ENCODE measurements at places on chromosomes 16 and 17.

DNA sequence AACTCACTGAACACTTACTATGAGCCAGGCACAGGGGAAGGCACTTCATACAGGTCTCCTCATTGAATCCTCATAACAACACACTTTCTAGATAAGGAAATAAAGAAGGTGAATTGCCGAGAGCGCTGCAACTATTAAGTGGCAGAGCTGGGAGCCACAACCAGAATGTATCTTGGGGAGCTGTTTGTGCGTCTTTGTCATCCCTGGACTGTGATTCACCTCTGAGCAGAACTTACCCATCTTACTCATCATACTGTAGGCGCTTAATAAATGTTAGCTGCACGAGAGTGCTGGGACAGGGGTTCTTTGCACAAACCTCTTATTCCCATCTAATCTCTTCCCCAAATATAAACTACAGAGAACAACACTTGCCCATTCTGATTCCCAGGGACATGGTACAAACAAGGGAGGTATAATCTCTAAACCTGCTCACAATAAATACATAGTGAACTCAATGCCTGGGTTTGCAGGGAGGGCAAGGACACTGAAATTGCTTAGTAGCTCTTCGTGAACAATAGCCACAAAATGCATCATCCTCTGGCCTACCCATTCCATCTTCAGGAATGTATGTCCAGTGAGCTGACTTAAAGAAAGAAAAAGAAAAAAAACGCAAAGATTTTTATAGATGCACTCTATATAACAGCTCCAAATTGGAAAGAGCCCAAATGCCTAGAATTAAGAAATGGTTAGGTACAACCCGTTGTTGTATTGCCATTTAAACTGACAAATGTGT lies 43.0 kb downstream of the MYO18A start:
- DNase-seq: no peak

DNA sequence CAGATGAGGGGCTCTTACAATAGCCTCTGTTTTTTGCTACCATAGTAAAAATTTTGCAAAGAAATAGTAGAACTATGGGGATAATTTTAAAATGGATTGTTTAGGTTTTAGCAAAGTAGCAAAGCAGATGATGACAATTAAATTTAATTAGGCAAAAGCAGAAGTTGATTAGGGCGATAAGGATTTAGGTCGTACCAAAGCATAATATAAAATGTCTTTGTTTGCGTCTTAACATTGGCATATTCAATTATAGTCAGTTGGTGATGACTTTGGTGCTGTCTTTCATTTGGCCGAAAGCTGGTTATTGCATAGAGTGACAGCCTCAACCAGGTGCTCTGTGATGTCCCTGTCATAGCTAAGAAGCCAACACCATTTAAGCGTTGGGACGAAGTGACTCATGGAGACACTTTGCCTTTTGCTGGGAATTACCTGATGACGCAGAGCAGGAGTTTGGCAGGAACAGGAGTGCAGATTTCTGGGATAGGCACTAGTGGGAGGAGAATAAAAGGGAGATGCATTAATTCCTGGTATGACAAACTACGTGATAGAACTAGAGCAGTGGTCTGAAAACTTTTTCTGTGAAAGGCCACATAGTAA lies 38.3 kb downstream of the MAP2K6 start:
- DNase-seq: no peak

GRCh38 chr16:27235055-27235937 lies 32.0 kb downstream of the KDM8 start:
- peak; percentile 83 for DNase-seq

DNA sequence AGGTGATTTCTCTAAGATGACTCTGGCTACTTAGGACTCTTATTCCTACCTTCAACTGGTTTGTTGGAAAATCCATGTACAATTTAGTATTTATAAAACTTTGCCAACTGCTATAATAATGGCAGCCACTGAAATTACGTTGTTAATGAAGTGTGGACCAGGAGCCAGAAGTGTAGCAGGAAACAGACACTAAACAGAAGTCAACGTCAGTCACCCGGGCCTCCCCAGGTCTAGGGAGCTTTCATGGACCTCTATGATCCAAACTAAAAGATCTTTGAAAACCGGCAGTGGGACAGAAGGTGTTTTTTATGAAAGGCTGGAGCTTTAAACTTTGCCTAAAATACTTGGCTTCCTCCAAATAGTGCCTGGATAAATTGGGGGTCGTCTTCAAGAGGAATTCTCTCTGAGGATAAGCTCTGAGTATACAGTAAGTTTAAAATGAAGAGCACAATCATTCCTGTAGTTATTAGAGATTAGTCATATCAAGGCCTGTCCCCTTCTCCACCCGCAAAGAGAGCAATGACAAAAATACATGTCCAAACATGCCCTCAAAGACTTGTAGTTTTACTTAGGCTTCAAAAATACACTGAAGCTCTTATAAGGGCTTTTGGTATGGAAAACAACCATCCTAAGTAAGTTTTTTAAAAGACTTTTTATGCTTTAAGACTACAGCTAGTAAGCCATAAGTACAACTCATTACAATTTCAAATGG lies 34.6 kb downstream of the DCUN1D3 start:
- no peak for DNase-seq

GRCh38 chr17:35523296-35523695 lies 14.2 kb downstream of the SLFN12L start:
- DNase-seq: no peak

GRCh38 chr16:58628845-58629732 lies 537 bp downstream of the CNOT1 start:
- peak; percentile 26 for DNase-seq

DNA sequence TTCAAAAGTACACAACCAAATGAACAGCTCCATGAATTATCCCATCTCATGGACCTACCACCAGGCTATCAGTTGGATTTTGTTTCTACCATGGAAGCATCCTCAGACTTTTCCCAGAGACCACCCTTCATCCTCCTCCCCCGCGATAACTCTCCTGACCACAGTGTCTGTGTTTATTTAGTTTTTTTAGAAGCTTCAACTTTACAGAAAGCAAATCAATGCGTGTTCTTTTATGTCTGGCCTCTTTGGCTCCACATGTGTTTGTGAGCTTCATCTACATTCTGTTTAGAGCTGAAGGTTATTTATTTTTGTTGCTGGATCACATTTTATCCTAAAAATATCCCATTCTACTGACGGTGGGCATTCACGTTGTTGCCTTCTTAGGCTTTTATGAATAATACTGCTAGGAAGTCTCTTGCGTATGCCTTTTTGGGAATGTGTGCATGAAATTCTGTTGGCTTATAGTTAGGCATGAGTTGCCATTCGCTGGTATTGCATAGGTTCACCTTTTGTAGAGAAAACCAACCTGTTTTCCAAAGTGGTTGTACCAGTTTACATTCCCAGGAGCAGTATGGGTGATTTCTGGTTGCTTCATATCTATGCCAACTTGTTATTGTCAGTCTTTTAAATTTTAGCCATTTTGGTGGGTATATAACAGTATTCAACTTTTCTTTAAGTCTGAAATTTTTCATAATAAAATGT lies 83.0 kb downstream of the CMIP start:
- DNase-seq: no peak

DNA sequence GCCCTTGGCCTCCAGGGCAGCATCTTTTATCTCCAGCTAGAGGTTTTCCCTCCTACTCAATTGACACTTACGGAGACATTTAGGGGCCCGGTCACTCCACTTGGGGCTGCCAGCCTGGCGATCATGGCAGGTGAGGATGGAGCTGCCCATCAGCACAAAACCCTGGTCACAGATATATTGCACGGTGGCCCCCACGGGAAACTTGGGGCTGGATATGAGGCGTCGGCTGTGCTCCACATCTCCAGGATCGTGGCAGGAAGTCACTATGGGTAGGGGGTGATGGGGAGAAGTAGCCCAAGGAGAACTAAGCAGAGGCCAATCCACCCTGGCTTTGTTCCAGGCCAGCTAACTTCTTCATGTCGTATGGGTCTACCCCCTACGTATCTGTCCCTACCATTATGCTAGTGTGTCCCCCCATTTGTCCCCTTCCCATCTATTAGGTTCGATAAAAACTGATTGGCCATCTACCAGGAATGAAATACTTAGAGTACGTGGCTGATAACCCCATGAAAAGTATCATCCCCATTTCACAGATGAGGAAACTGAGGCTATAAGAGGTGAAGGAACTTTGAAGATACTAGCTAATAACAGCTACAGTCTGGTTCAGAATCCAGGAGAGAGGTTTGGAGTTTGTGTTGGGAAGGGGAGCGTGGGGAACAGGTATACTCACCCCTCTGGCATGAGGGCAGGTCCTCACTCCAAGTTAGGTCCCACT lies 6.1 kb upstream of the PHF12 start:
- no peak for DNase-seq

DNA sequence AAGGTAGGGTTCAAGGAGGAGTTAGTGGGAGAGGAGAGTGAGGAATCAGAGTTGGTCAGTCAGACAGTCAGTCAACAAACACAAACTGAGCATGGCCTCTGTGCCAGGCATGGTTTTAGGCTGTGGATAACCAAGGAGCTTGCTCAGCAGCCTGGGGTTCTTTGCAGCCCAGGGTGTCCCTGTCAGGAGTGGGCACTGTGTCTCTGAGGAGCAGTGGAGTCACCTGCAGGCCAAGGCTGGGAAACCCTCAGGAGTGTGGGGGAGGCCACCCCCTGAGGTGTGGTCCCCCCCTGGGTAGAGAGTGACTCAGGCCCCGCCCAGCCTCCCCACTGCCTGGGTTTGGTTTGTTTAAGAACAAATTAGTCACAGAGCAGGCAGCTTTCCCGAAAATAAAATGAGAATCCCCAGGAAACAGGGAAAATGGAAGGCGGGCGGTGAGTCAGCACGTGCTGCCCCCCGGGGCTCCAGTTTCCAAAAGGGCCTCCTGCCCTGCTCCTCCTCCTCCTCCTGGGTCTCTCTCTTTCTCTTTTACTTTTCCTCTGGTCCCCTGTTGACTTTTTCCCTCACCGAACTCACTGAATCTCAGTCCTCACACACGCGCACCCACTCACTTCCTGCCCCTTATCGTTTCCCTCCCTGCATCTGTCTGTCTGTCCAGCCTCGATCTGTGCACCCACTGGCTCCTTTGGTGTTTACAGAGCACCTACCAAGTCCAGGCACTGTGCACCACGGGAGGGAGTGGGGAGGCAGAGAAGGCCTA lies 44.3 kb downstream of the SOCS3 start:
- DNase-seq: no peak

DNA sequence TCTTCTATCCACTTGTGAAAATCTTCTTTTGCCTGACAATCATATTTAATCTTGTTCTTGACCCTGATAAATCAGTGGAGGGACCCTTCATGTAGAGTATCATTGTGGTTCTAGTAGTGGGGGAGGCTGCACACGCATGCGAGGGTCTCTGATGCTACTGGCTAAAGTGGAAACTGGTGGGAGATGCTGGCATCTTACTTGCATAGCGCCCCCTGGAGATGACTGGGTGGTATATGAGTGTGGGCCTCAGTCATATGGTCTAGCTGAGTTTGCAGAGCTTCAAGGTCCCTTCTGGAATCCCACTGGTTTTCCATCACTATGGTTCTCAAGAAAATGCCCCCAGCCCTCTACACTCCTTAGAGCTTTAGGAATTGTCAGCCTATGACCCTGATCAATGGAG lies 236.4 kb upstream of the AXIN2 start:
- no peak for DNase-seq

DNA sequence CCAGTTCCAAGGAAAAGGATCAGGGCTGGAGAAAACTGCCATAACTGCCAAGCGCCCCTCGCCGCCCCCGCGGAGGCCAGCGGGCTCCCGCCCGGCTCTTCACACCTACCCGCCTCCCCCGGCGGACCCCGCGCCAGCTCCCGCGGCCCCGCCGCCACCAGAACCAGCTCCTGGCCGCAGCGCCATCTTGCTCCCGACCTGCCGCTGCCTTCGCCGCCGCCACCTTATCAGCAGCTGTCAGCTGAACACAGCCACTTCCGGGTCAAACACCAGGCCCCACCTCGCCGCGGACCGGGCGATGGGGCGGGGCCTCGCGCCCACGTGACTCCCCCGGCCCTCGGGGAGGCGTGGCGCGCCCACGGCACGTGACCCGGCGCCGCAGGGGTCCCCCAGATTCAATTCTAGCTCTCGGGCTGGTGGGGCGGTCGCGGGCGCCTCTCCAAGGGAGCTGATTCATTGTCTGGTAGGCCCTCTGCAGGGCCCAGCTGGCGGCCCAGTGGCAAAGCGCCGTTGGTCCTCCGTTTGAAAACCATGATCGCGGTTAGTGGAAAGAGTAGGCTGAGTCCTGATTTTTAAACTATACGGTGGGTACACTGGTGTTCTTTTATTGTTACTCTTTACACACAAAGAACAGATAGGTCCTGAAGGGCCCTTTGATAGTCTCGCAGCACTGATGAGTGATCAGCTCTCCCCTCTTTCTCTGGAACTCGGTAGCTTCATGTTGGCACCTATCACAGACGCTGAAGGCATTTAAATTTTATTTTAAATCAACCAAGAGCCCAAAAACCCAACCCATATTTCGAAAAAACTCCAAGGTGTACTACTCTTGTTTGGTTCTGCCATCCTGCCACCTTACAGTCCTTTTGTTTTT lies at the start of gene SYNRG:
TSS of gene SYNRG (minus strand) at position 249 of the 871 bp plus-strand sequence. CDS start at position 186, 63 bp downstream.
- peak; percentile 98 for DNase-seq

- DNase-seq: peak; percentile 64
Measured at GRCh38 chr16:75053791-75054555, 55.1 kb downstream of the ZNRF1 start.

GRCh38 chr17:27471321-27472269 lies 15.3 kb downstream of the KSR1 start:
- DNase-seq: no peak

DNA sequence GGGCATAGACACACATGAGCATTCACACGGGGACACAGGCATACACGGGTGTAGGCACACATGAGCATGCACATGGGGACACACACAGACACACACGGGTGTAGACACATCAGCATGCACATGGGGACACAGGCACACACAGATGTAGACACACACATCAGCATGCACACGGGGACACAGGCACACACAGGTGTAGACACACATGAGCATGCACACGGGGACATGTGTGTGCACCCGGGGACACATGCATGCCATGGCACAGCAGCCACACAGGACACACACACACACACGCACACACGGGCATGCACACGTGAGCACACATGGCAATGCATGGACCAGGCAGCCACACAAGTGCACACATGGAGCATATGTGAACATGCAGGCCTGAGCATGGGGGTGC lies 5.2 kb upstream of the DCXR start:
- no peak for DNase-seq

DNA sequence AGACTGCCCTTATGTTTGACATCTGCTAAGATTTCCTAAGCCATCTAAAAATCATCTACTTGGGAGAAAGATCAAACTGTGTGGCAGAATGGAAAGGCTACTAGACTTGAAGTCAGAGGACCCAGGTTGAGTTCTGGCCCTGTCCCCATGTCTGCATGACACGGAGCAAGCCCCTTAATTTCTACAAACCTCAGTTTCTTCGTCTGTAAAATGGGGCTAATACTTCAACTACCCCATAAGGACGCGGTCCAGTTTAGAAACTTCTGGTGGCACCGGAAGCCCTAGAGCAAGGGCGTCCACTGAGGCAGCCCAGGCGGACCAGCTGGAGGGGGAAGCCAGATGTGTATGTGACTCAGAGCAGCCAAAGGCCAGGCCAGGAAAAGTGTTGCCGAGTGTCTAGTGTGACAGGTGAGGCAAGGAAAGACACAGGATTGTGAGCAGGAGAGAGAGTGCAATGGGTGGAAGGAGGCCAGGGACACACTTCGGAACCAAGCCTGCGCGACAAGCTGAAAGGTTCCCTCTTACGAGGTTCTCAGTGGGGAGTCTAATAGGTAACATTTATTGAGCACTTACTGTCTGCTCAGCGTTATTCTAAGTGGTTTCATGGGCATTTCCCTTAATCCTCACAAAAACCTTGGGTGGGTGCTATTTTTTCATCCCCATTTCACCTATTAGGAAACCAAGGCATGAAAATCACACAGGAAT lies 17.8 kb upstream of the PITPNM3 start:
- no peak for DNase-seq

GRCh38 chr17:80671039-80671824 lies 126.6 kb downstream of the RPTOR start:
- peak; percentile 39 for DNase-seq

Measured in brain (organoid and tissue), 16 donors.